Occipital lobe (tissue), 3 donors: ENCODE measurements at places on chromosomes 12 and 14.

- DNase-seq = no peak
These were observed 137.5 kb upstream of the CCND2 start for GRCh38 chr12:4135919-4136605.

DNA sequence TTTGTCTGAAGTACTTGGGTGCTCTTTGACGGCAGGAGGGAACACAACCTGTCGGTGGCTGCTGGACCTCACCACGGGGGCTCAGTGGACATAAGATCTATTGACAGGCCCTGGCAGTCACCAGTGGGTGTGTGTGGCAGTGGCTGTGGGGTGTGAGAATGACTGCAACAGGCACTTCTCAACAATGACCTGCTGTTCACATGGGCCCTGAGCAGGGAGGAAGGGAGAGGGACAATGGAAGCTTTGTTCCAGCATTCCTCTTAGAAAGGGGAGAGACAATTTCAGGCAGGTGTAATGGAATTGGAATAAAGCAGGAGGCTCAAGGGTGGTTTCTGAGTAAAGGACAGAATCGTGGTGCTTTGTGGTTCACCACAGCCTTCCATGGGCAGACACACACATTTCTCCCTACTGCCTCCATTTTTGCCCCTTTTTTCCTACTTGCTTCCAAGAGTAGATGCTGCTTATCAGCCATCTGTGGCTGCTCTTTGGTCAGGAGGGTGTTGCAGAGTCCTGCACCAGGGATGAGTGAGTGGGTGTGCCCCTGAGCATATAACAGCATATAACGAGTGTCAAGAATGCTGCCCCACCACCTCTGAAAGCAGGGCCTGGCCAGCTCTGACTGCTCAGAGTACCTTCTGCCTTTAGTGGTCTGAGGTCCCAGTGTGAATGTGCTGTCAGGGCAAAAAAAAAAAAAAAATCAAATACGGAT, 267.7 kb downstream of the RASSF9 start:
- DNase-seq = no peak

DNA sequence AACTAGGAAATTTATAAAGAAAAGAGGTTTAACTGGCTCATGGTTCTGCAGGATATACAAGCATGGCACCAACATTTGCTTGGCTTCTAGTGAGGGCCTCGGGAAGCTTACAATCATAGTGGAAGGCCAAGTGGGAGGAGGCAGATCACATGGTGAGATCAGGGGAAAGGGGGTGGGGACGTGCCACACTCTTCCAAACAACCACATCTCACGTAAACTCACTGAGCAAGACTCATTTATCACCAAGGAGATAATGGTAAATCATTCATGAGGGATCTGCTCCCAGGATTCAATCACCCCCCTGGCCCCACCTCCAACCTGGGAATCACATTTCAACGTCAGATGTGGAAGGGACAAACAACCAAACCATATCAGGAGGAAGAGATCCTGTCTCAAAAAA, 35.8 kb downstream of the NUMB start:
- no peak for DNase-seq

GRCh38 chr12:115388139-115388538, 704.2 kb upstream of the TBX3 start:
- DNase-seq = no peak

DNA sequence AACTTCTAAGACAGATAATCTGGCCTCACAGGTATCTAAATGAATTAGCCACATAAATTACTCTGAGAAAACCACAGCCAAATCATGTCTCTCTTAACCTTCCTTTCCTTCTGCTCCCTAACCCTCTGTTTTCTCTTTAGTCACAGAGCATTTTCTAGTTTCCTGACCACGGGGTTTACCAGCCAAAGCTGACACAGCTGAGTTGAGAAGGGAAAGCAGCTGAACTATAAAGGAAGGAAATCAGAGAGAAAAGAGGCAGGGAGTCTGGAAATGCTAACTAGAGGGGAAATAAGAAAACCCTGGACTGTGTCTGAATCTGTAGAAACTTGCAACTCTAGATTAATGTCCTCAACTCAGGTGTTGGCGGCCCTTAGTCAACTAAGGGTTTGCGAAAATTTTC, 24.4 kb downstream of the ANKS1B start:
- DNase-seq = no peak

GRCh38 chr14:71089971-71090370, 182.7 kb downstream of the PCNX1 start:
- no peak for DNase-seq

DNA sequence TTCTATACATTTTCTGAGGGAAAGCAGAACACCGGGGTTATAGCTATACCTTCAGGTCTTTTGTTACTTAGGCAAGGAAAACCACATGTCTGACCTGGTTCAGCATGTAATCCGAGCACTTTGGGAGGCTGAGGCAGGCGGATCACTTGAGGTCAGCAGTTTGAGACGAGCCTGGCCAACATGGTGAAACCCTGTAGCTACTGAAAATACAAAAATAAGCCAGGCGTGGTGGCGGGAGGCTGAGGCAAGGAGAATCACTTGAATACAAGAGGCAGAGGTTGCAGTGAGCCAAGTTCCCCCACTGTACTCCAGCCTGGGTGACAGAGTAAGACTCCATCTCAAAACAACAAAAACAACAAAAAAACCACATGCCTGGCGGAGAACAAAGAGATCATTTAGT, 177.6 kb downstream of the ACSS3 start:
- DNase-seq = no peak

DNA sequence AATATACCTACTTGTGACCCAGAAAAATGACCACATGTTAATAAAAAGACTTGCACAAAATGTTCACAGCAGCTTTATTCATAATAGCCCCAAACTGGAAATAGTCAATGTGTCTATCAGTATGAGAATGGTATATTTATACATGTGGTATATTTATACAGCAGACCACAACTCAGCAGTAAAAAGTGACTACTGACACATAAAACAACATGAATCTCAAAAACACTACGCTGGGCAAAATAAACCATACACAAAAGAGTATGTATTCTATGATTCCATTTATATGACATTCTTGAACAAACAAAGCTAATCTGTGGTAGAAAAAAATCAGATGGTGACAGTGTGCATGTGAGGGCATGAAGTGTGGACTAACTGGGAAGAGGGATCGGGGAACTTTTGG, 35.1 kb downstream of the ARF6 start:
- DNase-seq = no peak

DNA sequence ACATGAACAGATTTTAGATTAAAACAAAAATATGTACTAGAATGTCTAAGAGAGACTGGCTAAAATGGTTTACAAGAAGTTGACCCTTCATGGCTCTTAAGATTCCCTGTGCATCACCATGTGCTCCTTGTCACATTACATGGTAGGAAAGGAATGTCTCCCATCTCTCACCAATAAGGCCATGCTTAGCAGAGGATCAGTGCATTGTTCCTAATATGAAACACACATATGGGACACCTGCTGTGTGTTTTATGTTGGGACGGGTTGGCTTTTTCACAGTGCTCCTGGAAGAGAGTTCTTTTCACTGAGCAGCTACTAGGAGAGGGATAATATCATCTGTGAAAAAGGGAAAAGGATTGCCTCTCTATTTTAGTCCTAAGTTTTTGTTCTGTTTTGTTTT, 9.6 kb downstream of the PFKM start:
- no peak for DNase-seq

- DNase-seq = no peak
These were observed 101.8 kb upstream of the EIF5 start for GRCh38 chr14:103232031-103232808.

DNA sequence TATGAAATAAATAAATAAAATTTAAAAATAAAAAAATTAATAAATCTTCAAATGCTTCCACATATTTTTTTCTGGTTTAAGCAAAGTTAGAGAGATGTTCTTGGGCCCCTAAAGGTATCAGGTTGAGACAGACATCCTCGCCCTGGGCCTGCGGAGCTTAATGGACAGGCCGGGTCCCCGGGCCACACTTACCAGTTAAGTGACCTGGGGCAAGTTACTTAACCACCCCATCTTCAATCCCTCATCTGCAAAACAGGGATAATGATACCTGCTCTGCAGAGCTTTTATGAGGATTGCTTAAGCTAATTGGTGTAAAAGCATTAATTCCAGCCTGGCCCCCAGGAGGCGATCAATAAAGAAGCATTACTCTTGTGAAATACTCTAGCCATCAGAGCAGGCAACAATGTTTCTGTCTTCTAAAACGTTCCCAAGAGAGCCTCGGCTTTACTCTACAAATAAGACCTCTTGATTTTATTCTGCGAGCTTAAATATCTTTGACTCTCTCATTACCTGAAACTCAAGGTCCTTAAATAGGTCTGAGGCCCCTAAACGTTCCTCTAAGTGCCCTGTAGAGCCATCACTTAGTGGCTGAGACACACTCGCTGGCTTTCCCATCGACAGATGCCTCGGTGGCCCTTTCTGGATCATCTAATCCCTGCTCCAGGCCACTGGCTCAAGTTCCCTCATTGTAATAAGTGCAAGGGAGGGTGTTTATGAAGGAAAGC, 81.1 kb upstream of the DIO3 start:
- DNase-seq = no peak

DNA sequence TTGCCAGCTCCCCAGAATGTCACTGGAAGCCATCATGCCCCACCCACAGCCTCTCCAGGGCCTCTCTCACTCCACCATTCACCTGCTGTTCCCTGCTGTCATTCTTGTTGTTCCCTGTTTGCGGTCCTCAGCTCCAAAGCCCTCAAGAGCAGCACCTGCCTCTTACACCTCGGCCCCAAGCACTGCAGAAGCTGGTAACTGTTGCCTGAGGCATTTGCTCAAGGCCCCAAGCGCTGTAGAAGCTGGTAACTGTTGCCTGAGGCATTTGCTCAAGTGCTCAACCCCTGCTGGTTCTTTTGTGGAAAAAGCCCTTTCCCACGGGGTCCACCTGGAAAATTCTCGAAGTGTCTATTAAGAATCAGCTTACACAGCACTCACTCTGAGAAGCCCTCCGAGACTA, 78.0 kb downstream of the ARL6IP4 start:
- no peak for DNase-seq

DNA sequence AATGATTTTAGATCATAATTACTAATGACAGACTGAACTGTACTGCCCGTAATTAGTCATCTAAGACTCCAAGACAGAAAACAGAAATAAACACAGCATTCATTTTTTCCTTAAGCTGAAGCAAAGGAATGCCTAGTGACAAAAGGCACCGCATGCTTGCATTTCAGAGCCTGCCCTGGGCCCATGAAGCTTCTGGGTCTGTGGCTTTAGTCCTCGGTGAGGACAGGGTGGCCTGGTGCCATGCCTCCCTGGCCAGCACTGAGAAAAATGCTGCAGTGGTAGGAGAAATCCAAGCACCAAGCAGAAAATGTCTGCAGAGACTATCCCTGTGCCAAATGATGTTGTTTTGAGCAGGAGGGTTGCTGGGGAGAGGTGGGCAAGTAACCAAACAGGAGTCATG, 171.6 kb downstream of the CALM1 start:
- DNase-seq = no peak

DNA sequence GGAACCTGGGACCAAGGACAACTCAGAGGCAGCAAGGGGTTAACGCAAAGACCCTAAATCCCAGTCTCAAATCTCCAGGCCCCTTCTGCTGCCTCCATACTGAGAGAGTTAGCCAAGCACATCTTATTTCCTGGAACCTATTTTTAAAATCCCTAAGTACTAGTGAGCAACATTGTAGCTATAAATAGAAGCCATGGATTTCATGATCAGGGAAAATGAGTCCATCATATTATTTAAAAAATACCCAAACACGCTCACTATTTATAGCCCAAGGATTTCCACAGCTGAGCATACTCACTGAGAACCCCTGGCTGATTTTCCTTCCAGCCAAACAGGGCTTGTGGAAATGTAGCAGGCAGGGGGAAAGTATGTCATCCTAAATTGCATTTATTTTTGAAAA, 19.4 kb upstream of the TUNAR start:
- no peak for DNase-seq

DNA sequence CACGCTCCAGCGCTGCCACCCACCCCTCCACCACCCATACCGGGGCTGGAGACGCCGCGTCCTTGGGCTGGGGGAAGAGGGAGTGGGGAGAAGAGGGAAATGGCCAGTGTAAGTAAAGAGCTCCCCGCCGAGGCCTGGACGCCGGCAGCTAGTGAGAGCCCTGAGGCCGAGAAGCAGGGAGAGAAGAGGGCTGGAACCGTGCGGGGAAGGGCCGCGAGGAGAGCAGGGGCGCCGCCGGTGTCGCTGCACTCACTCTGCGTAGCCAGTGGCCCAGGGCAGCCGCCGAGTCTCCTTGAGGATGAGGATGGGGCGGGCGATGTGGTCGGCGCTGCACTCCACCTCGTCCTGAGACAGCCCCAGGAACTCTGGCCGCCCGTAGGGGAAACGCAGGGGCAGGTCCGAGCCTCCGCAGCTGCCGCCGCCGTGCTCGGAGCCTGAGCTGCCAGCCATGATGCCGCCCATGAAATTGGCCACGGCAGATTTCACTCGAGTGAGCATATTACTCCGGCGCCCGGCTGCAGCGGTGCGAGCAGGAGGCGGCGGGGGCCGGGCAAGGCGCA, 631 bp downstream of the PPM1H start:
- peak; percentile 57 for DNase-seq

- peak; percentile 40 for DNase-seq
These were observed 1.8 kb downstream of the FBXL14 start for GRCh38 chr12:1592444-1593173.

DNA sequence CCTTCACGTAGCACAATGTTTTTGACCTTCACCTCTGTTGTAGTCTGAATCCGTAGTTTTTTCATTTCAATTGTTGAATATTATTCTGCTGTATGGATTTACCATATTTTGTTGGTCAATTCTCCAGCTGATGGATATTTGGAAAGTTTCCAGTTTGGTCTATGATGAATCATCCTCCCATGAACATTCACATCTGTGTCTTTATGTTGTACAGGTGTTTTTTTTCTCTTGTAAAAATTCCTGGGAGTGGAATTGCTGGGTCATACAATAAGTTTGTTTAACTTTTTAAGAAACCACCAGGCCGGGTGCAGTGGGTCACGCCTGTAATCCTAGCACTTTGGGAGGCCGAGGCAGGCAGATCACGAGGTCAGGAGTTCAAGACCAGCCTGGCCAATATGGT, 36.7 kb upstream of the GNG2 start:
- no peak for DNase-seq

DNA sequence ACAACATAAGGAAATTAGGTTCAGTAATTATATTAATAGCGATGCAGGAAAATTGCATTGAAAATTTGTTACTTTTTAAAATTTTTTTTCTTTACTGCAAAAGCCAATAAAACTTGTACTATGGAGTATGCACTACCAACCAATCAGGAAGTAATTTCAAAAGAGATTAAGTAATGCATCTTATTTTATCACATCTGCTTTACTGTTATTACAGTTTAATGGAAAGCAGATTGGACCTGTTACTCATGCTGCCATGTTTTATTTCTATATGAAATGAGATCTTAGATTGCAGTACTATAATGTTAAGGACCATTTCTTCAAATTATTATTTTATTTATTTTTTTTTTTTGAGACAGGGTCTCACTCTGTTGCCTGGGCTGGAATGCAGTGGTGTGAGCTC, 1.7 kb upstream of the STRN3 start:
- no peak for DNase-seq

DNA sequence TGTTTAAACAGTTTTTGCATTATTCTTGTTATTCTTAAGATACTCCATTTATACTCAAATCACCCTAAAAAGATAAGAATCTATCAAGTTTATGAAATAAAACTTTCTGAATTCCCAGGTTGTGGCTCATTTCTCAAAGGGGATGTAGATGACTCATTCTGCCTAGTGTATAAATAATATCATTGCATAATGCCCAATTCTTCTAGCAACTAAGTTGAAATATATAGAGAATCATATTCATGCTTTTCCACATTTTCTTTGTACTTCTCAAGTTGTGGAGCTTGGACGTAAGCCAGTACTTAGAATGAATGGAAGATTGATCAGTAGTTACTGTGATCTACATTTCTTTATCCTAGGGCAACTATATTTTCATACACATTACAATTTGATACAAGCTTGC, 201.1 kb downstream of the PPFIA2 start:
- DNase-seq = no peak
